T-helper 17 cell (primary cell): ENCODE measurements at places on chromosomes 3 and 15.

GRCh38 chr3:29412110-29412509, 131.2 kb downstream of the RBMS3 start:
- H3K4me1 ChIP-seq, result no peaks in the 10 kb centered on the region
- H3K4me3 ChIP-seq, result no peak overlapping the region
- H3K27me3 ChIP-seq, result no peaks in the 10 kb centered on the region
- no peak for DNase-seq
- H3K36me3 ChIP-seq, result no peaks in the 10 kb centered on the region
- H3K27ac ChIP-seq, result no peak overlapping the region

- H3K4me3 ChIP-seq, result no peak overlapping the region
- no peaks in the 10 kb centered on the region for H3K4me1 ChIP-seq
- DNase-seq, result no peak
- H3K27ac ChIP-seq, result no peak overlapping the region
- peaks cover 21% of the 10 kb centered on the region for H3K27me3 ChIP-seq
- H3K36me3 ChIP-seq, result no peaks in the 10 kb centered on the region
These were observed 35.1 kb downstream of the DAZL start for GRCh38 chr3:16570113-16570512.

DNA sequence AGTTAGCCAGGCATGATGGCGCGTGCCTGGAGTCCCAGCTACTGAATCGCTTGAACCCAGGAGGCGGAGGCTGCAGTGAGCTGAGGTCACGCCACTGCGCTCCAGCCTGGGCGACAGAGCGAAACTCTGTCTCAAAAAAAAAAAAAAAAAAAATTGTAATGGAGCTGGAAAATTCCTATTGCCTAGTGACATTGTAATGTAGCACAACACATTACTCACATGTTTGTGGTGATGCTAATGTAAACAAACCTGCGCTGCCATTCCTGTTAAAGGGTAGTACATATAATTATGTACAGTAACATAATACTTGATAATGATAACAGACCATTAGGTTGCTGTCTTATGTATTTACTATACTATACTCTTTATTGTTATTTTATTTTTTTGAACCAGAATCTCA, 39.1 kb downstream of the KNL1 start:
- H3K36me3 ChIP-seq, result no peaks in the 10 kb centered on the region
- H3K4me1 ChIP-seq, result peaks cover 4% of the 10 kb centered on the region
- H3K27ac ChIP-seq, result no peak overlapping the region

- H3K4me1 ChIP-seq, result no peaks in the 10 kb centered on the region
- peaks cover 3% of the 10 kb centered on the region for H3K36me3 ChIP-seq
- no peak overlapping the region for H3K27ac ChIP-seq
- no peak for DNase-seq
- peaks cover 2% of the 10 kb centered on the region for H3K27me3 ChIP-seq
- no peak overlapping the region for H3K4me3 ChIP-seq
These were observed 98.2 kb downstream of the ANXA2 start for GRCh38 chr15:60299452-60300047.

- no peak overlapping the region for H3K4me3 ChIP-seq
- H3K27ac ChIP-seq, result no peak overlapping the region
- DNase-seq, result no peak
- no peaks in the 10 kb centered on the region for H3K27me3 ChIP-seq
- H3K4me1 ChIP-seq, result no peaks in the 10 kb centered on the region
These were observed 231.4 kb downstream of the TIGIT start for GRCh38 chr3:114525278-114525677.

- no peak for DNase-seq
- peaks cover 26% of the 10 kb centered on the region for H3K4me1 ChIP-seq
These were observed 16.3 kb downstream of the SLC9A9 start for GRCh38 chr3:143831994-143832393.

DNA sequence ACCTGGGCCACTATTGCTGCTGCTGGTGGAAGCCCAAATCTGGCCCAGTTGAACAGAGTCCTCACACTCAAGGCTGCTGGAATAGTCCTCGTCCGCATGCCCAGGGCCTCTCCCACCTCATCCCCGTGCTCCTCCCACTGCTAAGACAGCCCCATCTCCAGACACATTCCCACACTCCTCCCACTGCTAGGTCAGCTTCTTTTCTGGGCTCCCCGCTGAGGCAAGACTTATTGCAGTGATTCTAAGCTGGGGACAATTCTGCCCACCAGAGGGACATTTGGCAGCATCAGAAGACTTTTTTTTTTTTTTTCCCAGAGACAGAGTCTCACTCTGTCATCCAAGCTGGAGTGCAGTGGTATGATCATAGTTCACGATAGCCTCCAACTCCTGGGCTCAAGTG, 35.1 kb downstream of the POC1A start:
- peak overlapping the region; percentile 49 for H3K27ac ChIP-seq
- H3K4me3 ChIP-seq, result no peak overlapping the region
- no peaks in the 10 kb centered on the region for H3K36me3 ChIP-seq
- DNase-seq, result no peak

- H3K27me3 ChIP-seq, result peaks cover 20% of the 10 kb centered on the region
- DNase-seq, result no peak
- peaks cover 5% of the 10 kb centered on the region for H3K36me3 ChIP-seq
- H3K4me3 ChIP-seq, result no peak overlapping the region
- H3K4me1 ChIP-seq, result peaks cover 2% of the 10 kb centered on the region
- no peak overlapping the region for H3K27ac ChIP-seq
These were observed 255.6 kb downstream of the ZNF621 start for GRCh38 chr3:40780291-40780924.

- no peak overlapping the region for H3K27ac ChIP-seq
- no peak overlapping the region for H3K4me3 ChIP-seq
- peaks cover 4% of the 10 kb centered on the region for H3K36me3 ChIP-seq
- peaks cover 51% of the 10 kb centered on the region for H3K27me3 ChIP-seq
- H3K4me1 ChIP-seq, result peaks cover 12% of the 10 kb centered on the region
- no peak for DNase-seq
These were observed 126.7 kb downstream of the UACA start for GRCh38 chr15:70636540-70637165.

GRCh38 chr3:181362378-181362777, 349.3 kb upstream of the SOX2 start:
- H3K27ac ChIP-seq, result no peak overlapping the region
- H3K4me3 ChIP-seq, result no peak overlapping the region
- H3K4me1 ChIP-seq, result no peaks in the 10 kb centered on the region
- no peak for DNase-seq
- H3K27me3 ChIP-seq, result no peaks in the 10 kb centered on the region

- no peak overlapping the region for H3K27ac ChIP-seq
- no peak overlapping the region for H3K4me3 ChIP-seq
- H3K36me3 ChIP-seq, result no peaks in the 10 kb centered on the region
These were observed 75.7 kb downstream of the ITGB5 start for GRCh38 chr3:124811436-124811835.

- H3K27ac ChIP-seq, result peak overlapping the region; percentile 87
- no peak for DNase-seq
- peak overlapping the region; percentile 43 for H3K4me3 ChIP-seq
- H3K4me1 ChIP-seq, result peaks cover 24% of the 10 kb centered on the region
These were observed 6.2 kb upstream of the TMF1 start for GRCh38 chr3:69058180-69058946.
